ENCODE measurements at places on chromosomes 4 and X.
A peak's percentile ranks its signal among the peaks of the same experiment; 100 is the strongest.

DNA sequence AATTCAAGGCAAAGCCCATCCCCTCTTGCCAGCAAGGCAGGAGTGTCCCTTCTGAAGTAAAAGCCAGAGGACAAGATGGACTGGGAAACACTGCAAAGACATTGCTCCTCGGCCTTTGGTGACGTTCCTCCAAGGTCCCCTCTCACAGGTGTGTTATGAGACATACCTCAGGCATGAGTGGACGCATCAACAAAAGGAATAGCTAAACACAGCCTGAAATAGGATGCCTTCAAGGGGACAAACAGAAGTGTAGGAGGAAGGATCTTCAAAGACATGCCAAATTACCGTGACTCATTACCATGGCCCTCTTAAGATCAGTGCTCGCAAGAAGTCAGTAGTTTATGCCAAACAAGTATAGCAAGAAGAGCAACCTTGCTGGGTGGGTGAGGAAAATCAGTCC is 6.0 kb upstream of the IDS start:
- peak; percentile 49 for DNase-seq

GRCh38 chr4:186596346-186596745 is 41.0 kb upstream of the MTNR1A start:
- no peak for DNase-seq

DNA sequence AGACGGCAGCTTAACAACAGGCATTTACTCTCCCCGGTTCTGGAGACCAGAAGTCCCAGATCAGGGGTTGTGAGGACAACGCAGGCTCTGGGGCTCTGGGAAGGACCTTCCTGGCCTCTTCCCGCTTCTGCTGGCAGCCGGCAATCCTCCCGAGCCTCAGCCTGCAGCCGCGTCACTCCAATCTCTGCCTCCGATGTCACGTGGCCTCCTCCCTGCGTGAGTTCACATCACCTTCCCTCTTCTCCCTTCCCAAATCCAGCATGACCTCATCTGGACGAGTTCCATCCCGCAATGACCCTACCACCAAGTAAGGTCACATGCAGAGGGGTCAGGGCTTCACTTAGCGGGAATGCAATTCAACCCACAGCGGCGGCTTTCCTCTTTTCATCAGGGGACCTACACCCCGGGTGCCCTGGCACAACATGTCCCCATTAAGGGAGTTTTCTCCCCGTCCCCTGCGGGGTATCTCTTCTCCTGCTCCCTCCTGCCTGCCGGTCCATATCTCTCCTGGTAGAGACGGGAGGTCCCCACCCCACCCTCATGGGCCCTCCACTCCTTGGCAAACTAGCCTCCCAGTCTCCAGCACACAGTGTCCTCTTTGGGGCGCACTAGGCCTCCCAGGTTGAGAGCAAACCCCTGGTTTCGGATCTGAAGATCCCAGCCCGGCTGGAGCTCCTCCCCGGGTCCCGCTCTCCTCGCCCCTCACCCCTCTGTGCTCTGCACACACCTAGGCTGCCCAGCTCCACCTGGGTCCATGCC is 25.5 kb downstream of the ABLIM2 start:
- no peak for DNase-seq

- DNase-seq: peak; percentile 18
Observed at GRCh38 chrX:66633541-66633940, 5.3 kb downstream of the EDA2R start.

DNA sequence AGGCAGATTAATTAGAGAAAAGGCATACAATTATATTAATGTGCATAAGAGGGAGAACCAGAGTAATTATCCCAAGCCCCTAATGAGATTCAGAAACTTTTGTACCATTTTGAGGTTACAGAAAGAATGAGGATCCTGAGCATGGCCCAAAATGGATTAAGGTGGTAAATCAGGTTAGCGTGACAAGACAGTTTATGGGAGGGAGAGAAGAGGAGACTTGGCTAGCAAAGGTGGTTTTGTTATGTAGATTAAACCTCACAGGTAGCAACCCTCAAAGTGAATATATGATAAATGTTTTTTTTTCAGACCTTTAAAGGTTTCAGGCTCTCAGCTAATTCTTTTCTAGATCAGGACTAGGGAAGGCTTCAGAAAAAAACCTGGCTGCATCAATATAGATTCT is 781.8 kb downstream of the FAM133A start:
- DNase-seq: no peak

- DNase-seq: no peak
Observed at GRCh38 chrX:139826065-139827044, 106.5 kb downstream of the ATP11C start.

GRCh38 chr4:8461616-8462015 is 21.0 kb downstream of the TRMT44 start:
- no peak for DNase-seq

DNA sequence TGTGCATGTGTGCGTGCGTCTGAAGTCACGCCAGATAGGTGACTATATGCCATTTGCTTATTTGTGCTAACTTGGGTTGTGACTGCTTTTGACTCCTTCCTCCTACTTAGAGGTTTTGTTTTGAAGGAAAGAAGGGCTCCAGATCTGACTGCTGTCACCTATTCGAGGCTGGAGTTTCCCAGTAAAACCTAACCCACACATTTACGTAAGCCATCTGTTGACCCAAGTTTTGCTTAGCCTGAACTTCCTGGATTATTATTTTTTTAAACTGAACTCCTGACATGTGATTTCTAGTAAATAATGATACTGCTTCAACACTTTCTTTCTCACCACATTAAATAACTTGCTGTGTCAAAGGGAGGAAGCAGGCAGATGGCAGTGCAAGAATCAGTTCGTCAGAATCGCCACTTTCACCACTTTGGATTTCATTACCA is 41.5 kb downstream of the DTHD1 start:
- DNase-seq: no peak

DNA sequence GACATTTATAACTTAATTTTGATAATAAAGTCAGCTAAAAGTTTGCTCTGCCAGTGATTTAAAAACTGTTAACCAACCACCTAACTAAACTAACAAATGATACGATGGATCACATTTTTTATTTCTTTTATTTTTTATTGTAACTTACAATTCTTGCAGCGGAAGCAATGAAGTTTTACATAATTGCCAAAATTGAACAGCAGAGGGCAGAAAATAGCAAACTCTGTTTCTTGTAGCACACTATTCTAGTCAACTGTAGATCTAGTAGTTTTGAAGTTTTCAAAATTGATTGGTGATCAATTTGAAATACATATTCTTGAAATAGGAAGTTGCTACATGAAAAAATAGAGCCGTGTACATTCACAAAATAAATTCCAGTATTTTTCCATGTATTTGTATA is 2.8 kb upstream of the GRIA2 start:
- no peak for DNase-seq

- peak; percentile 22 for DNase-seq
Observed at GRCh38 chr4:3346146-3346545, 53.3 kb downstream of the RGS12 start.

- DNase-seq: no peak
Observed at GRCh38 chr4:15031993-15032675, 29.9 kb downstream of the CPEB2 start.

- DNase-seq: no peak
Observed at GRCh38 chrX:71169586-71169985, 24.9 kb downstream of the NLGN3 start.

DNA sequence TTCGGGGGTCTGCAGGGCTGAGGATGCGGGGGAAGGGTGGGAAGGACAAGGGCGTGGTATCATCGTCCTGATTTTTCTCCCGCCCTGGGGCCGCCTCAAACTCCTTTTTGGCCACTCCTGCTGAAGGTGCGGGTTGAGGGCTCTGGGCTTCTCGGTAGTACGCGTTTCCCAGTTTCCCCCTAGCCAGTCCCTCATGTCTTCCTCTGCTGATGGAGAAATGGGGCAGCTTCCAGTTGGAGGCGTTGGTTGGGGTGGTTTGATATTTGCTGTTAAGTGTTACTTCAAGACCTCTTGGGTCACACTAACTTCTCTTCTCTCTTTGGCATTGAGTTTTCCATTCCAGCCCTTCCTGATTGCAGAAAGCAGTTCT is 482 bp downstream of the GSTCD start:
- DNase-seq: no peak

DNA sequence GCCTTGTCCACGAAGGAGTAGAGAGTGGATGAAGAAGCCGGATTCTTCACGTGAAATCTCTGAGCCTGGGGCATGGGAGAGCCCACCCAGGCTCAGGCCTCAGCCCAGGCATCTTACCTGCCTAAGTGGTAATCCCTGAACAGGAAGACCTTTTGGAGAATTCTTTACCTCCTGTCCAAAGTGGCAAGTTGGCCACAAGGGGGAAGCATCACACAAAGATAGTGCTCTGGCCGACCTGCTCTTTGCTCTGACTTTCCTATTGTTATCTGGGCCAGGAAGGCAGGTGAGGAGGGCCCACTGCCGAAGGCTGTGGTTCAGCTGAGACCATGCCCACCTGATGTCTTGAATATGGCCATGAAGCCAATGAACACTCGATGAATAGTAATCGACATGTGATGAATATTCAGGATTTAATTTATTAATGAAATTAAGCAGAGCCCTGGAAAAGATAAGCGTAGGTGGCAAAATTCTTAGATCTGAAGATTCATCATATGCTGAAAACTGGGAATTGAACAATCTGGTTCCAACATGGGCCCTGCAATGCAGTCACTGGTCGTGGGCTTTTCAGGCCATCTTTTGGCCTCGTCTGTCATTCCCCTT is 93.8 kb downstream of the PDGFRA start:
- DNase-seq: no peak

- no peak for DNase-seq
Observed at GRCh38 chr4:137393044-137393443, 139.2 kb downstream of the PCDH18 start.

Data from epithelial cell of prostate (primary cell).